ENCODE measurements at places on chromosomes 11 and 22.

DNA sequence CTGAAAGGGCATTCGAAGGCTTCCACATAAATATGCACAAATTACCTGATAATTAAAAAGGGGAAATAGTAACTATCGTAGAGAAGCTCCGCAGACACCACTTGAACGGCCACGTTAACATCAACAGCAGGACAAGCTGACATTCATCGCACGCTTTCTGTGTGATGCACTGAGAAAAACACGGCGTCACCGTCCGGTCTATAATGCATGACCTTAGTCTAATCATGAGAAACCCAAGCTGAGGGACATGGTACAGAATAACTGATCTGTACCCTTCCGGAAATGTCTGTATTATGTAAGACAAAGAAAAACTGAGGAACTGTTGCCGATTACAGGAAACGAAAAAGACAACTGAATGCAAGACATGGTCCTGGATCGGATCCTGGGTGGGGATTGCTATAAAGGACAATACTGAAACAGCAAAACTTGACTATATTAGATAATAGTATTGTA lies 678 bp upstream of the RANGAP1 start:
- DNase-seq, result peak; percentile 57

DNA sequence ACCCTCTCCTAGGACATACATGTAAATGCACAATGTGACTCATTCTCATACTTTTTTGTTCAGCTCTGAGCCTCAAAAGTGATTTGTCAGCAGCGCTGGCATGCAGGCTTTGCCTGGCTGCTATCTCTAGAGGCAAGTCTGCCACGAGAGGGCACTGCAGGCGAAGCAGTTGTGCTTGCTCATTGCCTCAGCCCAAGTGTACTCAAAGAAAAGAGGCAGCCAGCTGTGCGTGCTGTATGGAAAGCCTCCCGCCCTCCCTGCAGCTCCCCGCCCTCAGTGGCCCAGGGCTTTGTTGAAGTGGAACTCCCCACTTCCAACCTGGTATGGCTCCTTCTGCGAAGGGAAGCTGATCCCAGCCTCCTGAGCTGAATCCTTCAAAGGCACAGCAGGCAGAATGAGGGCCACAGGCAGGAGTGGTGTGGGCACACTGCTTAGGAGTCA lies 16.3 kb downstream of the SDHAF2 start:
- peak; percentile 61 for DNase-seq

GRCh38 chr11:6022956-6023355 lies 7.6 kb downstream of the OR56A1 start:
- DNase-seq, result peak; percentile 37

DNA sequence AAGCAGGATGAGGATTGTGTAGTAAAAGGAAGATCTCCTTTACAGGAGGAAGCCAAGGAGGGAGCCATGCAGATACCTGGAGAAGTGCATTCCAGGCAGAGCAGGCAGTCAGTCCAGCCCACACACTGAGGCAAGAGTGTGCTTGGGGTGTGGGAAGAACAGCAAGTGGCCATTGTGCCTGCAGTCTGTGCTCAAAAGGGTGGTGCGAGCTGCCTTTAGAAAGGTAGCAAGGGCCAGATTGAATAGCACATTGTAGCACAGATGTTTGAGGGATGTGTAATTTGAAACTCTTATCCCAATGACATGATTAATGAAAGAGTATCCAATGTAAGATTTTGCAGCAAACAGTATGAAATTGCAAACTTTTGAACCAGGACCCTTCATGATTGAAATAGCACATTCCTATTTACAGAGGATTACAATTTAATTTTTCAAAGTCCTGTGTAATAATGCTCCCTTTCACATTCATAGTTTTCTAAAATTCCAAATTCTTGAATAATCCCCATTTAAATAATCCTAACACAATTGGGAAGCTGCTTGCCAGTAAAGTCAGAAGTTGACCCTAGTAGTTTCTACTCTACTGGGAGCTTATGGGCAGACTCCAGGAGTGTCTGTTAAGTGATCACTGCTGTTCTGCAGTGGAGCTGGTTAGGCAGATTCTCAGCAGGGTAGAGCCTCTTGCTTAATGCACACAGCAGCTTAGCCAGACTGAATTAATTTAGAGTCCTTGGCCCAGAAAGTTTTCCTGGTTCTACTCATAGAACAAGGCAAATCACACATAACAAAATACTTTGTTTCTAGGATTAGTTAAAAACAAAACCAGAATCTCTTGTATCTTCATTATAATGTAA lies 78.1 kb downstream of the CYB5R2 start:
- no peak for DNase-seq

DNA sequence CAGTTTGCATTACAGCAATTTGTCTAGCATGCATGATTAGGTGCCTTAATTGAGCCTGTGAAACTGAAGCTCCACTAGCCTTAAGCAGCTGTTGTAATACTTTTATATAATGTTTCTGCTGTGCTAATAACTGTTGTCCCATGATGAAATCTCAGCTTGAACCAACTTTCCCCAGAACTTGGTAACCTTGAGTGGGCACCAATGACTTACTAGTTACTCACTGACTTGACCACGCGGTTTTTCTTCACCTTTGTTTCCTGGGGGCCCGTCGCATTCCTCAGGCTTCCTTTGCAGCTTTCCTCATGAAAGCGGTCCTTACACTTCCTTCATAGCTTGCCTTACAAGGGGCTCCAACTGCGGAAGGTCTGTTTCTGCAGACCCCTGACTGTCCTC lies 11.2 kb upstream of the GLYATL1 start:
- DNase-seq, result no peak

- no peak for DNase-seq
Observed at GRCh38 chr22:47011131-47011858, 248.8 kb downstream of the TBC1D22A start.

- DNase-seq, result no peak
Observed at GRCh38 chr11:128696941-128697340, 3.1 kb downstream of the FLI1 start.

- peak; percentile 32 for DNase-seq
Observed at GRCh38 chr22:31218565-31219262, 6.6 kb downstream of the LIMK2 start.

GRCh38 chr11:129861702-129862522 lies 33.5 kb downstream of the NFRKB start:
- DNase-seq, result no peak

- DNase-seq, result no peak
Observed at GRCh38 chr11:15668718-15669117, 554.0 kb downstream of the INSC start.

- peak; percentile 26 for DNase-seq
Observed at GRCh38 chr11:84430661-84431060, 1144.5 kb upstream of the CCDC90B start.

DNA sequence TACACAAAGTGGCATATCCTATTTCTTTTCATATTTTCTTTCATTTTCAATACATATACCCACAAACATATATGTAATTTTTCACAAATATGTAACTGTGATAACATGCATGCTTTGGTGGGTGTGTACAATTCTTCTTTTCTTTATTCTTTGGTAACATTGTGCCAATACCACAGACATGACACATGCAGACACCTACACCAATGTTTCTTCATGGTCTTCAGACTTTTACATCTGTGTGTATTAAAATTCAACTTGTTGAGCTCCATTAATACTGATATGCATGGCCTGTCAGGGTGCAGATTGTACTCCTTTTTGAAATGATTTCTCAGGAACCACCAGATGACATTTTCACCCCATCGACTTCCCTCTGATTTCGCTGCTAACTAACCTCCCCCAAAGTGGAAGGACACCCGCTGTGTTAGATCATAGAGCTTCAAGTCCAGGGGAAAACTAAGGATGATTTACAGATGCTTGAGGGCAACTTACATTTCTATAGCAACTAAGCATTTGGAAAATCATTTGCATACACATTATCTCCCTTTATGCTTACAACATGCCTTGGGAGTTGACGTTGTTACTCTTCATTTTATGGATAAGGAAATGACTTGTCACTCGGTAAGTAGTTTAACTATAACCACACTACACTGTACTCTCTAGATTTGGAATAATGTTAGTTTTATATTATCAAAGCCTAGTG lies 10.5 kb upstream of the PANX3 start:
- no peak for DNase-seq

GRCh38 chr22:44818727-44819126 lies 66.4 kb downstream of the ARHGAP8 start:
- DNase-seq, result no peak

- no peak for DNase-seq
Observed at GRCh38 chr22:45510376-45511232, 7.9 kb downstream of the FBLN1 start.

- no peak for DNase-seq
Observed at GRCh38 chr11:44241851-44242250, 68.1 kb downstream of the ALX4 start.

GRCh38 chr11:77074205-77074604 lies 7.4 kb downstream of the CAPN5 start:
- peak; percentile 6 for DNase-seq

DNA sequence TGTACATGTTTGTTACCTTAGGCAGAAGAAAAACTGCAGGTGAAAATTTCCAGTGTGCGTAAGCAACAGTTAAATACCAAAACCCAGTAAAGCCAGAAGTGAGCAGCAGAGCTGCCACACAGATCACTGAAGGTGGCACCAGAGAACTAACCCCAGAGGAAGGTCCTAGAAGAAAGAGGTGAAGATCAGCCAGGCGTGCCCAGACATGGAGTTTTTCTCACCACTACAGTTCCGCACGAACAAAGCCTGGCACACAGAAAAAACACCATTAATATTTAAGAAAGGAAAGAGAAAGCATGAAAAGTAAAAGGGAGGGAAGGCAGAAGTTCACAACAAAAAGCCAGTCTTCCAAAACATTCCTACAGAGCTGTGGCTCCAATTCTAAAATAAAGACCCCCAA lies 60.7 kb downstream of the STK33 start:
- DNase-seq, result peak; percentile 2
